ENCODE measurements at places on chromosomes 5 and 9.

DNA sequence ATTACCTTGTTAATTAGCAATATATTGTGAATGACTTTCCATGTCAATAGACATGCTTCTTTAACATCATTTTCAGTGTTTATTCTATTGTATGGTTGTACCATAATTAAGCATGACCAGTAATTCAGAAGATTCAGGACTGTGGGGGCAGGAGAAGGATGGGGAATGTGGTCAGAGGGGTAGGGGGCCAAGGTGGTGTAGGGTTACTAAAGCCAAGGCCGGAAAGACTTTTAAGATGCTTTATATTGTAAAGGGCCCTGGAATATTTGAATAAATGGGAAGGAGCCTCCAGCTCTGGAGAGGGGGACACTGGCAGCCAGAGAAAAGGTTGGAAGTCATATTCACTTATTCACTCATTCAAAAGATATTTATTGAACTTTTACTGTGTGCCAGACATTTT, 115.7 kb downstream of the FGF18 start:
- DNase-seq, result no peak

GRCh38 chr5:17364987-17365810, 132.8 kb upstream of the TAF11L2 start:
- DNase-seq, result no peak

- DNase-seq, result no peak
Observed at GRCh38 chr5:8396756-8397155, 527.8 kb downstream of the MTRR start.

DNA sequence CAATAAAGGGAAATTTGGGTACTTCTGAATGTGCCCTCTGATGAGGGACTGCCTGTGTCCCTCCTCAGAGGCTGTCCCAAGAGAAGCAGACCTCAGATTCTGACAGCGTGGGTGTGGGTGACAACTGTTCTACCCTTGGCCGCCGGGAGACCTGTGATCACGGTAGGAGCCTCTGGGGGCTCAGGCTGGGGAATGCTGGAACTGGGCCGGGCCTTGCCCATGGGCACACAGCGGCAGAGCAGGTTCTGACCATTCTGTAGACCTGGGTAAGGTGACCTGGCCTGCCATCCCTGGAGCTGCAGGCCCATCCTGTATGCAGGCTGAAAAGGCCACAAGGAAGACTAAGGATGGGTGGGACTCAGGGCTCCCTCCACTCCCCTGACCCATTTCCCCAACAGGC, 29.5 kb upstream of the GRPEL2 start:
- DNase-seq, result no peak
